ENCODE measurements at places on chromosomes 2 and 18.

DNA sequence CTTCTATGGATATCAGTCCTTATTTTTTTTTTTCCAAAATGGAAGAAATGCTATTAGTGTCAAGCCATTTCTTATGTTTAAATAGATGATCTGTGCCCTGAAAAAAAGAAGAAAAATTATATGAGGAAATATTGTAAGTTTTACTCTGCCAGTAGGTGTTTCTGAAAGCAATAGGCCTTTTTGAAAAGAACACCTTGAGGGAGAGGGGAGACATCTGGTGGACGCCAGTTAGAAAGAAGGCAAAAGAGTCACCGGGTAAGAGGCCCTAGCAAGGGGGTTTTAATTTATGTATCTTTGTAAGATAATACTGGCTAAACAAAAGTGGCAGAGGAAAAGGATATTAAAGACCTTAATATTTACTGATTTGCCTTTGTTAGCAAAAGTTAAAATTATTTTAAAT is 56.1 kb downstream of the DYNAP start:
- no peaks in the 10 kb centered on the region for H3K27me3 ChIP-seq
- DNase-seq = peak; percentile 61
- no peaks in the 10 kb centered on the region for H3K36me3 ChIP-seq
- no peaks in the 10 kb centered on the region for H3K4me1 ChIP-seq

DNA sequence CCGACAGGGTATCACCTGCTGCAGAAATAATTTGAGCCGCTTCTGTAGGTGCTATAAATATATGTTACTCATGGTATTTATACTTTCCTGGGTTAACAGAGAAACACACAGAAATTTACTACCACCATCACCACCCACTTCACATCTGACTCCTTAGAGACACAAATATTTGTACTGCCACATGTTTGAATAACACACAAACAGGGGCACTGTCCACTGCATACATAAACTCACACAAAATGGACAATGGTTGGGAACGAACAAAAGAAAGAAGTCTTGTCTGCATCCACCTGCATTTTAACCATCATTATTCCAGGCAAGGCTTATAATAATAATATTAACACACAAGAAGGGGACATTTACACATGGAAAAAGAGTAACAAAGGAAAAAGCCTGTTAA is 24.0 kb downstream of the IMMT start:
- no peaks in the 10 kb centered on the region for H3K4me1 ChIP-seq
- H3K36me3 ChIP-seq = peaks cover 32% of the 10 kb centered on the region
- H3K4me3 ChIP-seq = no peak overlapping the region

DNA sequence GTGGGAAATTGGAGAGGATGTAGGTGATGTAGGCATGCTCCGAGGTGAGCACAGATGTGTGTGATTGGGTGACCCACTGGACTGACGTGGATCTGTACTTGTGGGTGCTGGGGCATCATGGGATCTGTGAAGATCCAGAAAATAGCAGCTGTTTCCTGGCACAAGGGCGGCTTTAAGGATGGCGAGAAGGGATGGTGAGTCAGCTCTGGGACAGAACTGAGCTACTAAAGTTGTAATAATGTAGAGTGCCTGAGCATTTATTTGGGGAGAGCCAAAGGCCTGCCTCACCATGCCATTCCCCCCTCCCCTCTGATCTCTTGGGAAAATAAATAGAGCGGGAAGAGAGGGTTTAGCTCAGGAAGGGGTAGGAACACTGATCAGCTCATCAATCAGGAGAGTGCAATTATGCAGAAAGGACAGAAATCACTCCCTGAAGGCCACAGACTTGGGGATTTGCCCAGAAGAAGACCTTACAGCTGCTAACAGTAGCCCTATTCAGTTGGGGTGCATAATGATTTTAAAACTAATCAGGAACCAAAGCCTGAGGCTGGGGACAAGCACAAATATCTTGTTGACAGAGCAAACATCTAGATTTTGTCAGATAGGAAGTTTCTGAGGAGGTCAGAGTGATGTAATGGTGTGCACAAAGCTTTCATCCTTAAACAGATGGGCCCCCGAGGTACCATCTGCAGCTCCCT is 30.3 kb downstream of the TANC1 start:
- H3K4me1 ChIP-seq = peaks cover 18% of the 10 kb centered on the region
- H3K27me3 ChIP-seq = no peaks in the 10 kb centered on the region
- peaks cover 6% of the 10 kb centered on the region for H3K36me3 ChIP-seq
- no peak overlapping the region for H3K27ac ChIP-seq

GRCh38 chr18:598124-598589 is 1.4 kb downstream of the CLUL1 start:
- no peaks in the 10 kb centered on the region for H3K36me3 ChIP-seq
- H3K27ac ChIP-seq = no peak overlapping the region
- peaks cover 8% of the 10 kb centered on the region for H3K27me3 ChIP-seq
- no peaks in the 10 kb centered on the region for H3K4me1 ChIP-seq
- no peak overlapping the region for H3K4me3 ChIP-seq
- DNase-seq = no peak

GRCh38 chr2:175445281-175445680 is 263.8 kb upstream of the ATP5MC3 start:
- H3K4me3 ChIP-seq = no peak overlapping the region
- no peak overlapping the region for H3K27ac ChIP-seq

DNA sequence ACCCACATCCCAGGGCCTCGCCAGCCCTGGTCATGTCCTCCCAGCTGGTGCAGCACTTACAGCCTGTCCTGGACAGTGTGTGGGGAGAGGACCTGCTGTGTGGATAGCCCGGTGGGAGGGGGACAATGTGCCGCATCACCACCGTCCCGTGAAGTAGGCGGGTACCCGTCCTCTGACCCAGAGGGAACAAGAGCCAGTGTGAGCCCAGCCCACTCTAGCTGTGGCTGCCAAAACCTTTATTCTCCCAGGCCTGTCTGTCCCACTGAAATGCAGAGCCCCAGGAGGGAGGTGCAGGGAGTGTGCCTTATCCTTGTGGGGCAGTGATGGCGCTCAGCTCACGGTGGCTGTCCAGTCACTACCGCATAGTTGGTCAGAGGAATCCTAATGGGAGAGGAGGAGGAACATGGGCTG is 1.7 kb downstream of the TRAF3IP1 start:
- peaks cover 5% of the 10 kb centered on the region for H3K4me1 ChIP-seq
- H3K27ac ChIP-seq = no peak overlapping the region
- H3K36me3 ChIP-seq = peaks cover 21% of the 10 kb centered on the region
- no peak overlapping the region for H3K4me3 ChIP-seq
- DNase-seq = no peak
- no peaks in the 10 kb centered on the region for H3K27me3 ChIP-seq

DNA sequence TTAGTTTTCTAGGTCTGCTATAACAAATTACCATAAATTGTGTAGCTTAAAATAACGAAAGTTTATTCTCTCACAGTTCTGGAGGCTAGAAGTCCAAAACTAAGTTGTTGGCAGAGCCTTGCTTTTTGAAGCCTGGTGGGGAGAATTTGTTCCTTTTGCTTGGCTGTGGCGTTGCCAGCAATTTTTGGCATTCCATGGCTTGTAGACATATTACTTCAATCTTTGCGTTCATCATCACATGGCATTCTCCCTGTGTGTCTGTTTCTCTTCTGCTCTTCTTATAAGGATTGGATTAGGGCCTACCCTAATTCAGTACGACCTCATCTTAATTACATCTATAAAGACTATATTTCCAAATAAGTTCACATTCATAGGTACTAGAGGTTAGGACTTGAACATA is 217.7 kb downstream of the MBD5 start:
- H3K27me3 ChIP-seq = no peaks in the 10 kb centered on the region
- H3K4me1 ChIP-seq = no peaks in the 10 kb centered on the region
- DNase-seq = no peak
- peaks cover 13% of the 10 kb centered on the region for H3K36me3 ChIP-seq

- H3K36me3 ChIP-seq = no peaks in the 10 kb centered on the region
- H3K27me3 ChIP-seq = no peaks in the 10 kb centered on the region
- H3K4me1 ChIP-seq = no peaks in the 10 kb centered on the region
Measured at GRCh38 chr2:57906152-57906732, 140.4 kb upstream of the VRK2 start.

- no peaks in the 10 kb centered on the region for H3K36me3 ChIP-seq
- H3K27me3 ChIP-seq = no peaks in the 10 kb centered on the region
- no peak overlapping the region for H3K4me3 ChIP-seq
- no peak overlapping the region for H3K27ac ChIP-seq
Measured at GRCh38 chr2:49621016-49621415, 466.7 kb upstream of the FSHR start.

GRCh38 chr2:31863867-31864266 is 146.9 kb downstream of the MEMO1 start:
- H3K27me3 ChIP-seq = no peaks in the 10 kb centered on the region
- no peaks in the 10 kb centered on the region for H3K4me1 ChIP-seq
- no peak for DNase-seq
- H3K27ac ChIP-seq = no peak overlapping the region
- H3K36me3 ChIP-seq = no peaks in the 10 kb centered on the region
- no peak overlapping the region for H3K4me3 ChIP-seq

DNA sequence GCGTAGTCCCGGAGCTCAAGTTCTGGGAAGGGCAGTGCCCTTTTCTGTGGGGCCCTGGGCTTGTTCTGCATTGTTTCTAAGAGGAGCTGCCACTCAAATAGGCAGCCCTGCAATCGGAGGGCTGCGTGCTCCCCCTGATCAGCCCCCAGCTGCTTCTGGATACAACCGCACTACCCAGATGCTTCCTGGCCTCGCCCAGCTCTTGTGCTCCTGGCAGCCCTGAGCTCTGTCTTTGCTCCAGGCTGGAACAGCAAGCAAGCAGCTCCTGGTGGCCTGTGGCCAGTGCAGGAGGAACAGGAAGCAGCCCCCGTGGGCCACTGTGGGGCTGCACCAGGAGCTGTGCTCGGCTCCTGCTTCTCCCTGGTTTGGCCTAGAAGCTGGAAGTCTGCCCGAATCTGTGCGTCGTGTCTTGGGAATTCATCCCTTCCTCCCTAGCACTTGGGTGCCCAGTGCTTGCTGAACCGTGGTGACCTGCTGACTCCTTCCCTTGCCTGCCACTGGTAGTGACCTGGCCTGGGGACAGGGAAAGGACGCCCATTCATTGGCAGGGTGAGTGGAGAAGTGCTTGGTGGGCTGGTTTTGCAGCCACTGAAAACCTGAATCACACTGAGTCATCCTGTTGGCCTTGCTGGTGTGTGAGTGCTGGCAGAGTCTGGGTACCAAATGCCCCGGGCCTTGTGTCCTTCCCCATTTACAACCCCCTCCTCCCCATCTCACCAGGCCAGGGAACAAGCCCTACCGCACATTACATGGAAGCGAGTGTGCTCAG is 27.3 kb upstream of the NTSR2 start:
- DNase-seq = no peak
- H3K4me1 ChIP-seq = no peaks in the 10 kb centered on the region
- H3K4me3 ChIP-seq = no peak overlapping the region
- H3K27me3 ChIP-seq = no peaks in the 10 kb centered on the region
- H3K36me3 ChIP-seq = no peaks in the 10 kb centered on the region
- H3K27ac ChIP-seq = no peak overlapping the region

- no peak for DNase-seq
- H3K36me3 ChIP-seq = no peaks in the 10 kb centered on the region
- H3K27me3 ChIP-seq = no peaks in the 10 kb centered on the region
- no peak overlapping the region for H3K4me3 ChIP-seq
Measured at GRCh38 chr2:54429054-54429453, 27.1 kb upstream of the SPTBN1 start.

GRCh38 chr2:236946871-236947270 is 138.8 kb upstream of the COPS8 start:
- no peak overlapping the region for H3K4me3 ChIP-seq
- no peak overlapping the region for H3K27ac ChIP-seq
- H3K36me3 ChIP-seq = no peaks in the 10 kb centered on the region
- H3K27me3 ChIP-seq = no peaks in the 10 kb centered on the region
- no peaks in the 10 kb centered on the region for H3K4me1 ChIP-seq
- DNase-seq = no peak

DNA sequence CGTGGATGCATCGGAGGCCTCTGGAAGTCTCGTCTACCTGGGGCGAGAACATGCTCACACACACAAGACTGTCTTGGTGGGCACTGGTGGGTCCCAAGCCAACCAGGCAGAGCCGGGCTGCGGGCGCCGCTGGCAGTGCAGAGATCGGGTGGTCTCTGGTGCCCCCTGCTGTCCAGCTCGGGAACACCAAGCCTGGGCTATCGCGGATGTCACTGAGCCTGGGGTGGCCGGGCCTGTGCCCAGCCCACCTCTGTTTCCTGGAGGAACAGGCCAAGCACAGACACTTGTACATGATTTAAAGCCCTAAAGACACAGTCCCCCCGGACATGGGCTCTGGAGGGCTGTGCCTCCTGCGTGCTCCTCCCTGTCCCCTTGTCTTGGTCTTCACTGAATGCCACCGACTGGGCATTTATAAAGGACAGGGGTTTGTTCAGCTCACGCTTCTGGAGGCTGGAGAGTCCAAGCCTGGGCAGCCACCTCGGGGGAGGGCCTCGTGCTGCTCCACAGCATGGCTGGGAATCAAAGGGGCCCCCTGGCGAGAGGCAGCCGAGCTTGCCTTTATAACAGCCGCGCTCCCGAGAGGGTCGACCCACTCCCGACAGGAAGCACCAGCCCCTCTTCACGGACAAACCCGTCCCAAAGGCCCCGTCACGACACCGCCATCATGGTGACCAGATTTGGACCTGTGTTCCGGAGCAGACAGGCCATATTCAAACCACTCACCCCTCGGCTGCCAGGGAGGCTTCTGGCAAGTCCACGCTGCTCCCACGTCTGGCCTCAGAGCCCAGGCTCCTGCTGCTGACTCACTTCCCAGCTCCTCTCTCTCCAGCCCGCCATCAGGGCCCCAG is 3.6 kb upstream of the OTOS start:
- H3K4me1 ChIP-seq = no peaks in the 10 kb centered on the region
- H3K36me3 ChIP-seq = no peaks in the 10 kb centered on the region
- H3K27me3 ChIP-seq = peaks cover 20% of the 10 kb centered on the region
- no peak overlapping the region for H3K4me3 ChIP-seq
- no peak overlapping the region for H3K27ac ChIP-seq

- no peak for DNase-seq
- no peaks in the 10 kb centered on the region for H3K36me3 ChIP-seq
- no peak overlapping the region for H3K27ac ChIP-seq
Measured at GRCh38 chr2:137952586-137953129, 11.6 kb upstream of the HNMT start.

DNA sequence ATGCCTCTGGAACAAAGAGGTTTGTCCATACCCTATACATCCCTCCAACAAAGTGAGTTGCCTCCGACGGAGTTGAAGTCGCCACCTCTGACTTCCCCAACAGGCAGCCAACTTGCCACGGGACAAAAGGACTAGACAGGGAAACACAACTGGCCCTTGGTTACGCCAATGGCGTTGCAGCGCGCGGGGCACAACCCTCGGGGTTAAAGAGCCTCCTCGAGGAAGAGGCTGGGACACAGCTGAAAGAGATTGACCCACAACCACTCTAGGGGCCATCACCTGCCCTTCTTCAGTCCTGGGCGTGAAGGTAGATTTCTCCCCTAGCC is 545 bp downstream of the GTF3C2 start:
- no peaks in the 10 kb centered on the region for H3K27me3 ChIP-seq
- H3K27ac ChIP-seq = peak overlapping the region; percentile 92
- DNase-seq = peak; percentile 66
- peak overlapping the region; percentile 77 for H3K4me3 ChIP-seq
- H3K4me1 ChIP-seq = peaks cover 14% of the 10 kb centered on the region
- no peaks in the 10 kb centered on the region for H3K36me3 ChIP-seq

DNA sequence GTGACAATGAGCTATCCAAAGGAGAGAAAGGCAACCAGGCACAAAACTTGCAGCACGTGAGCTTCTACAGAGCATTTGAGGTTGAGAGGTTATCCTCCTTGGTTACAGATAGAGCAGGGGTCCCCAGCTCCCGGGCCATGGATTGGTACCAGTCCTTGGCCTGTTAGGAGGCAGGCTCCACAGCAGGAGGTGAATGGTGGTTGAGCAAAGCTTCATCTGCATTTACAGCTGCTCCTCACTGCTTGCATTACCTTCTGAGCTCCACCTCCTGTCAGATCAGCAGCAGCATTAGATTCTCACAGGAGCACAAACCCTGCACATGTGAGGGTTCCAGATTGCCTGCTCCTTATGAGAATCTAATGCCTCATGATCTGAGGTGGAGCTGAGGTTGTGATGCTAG is 57.8 kb upstream of the ST8SIA3 start:
- H3K4me1 ChIP-seq = no peaks in the 10 kb centered on the region
- H3K27me3 ChIP-seq = no peaks in the 10 kb centered on the region
- no peak overlapping the region for H3K27ac ChIP-seq
- no peaks in the 10 kb centered on the region for H3K36me3 ChIP-seq
- H3K4me3 ChIP-seq = no peak overlapping the region

Measured in large intestine (tissue), 12 donors.